ENCODE measurements at places on chromosomes 6 and 20. TPM values are rescaled to one million over a fixed set of nuclear protein-coding genes. Genes with fewer than 3 reads are reported as not detected.

- DNase-seq = no peak
Observed at GRCh38 chr20:36170542-36171215, 16.1 kb downstream of the EPB41L1 start.

DNA sequence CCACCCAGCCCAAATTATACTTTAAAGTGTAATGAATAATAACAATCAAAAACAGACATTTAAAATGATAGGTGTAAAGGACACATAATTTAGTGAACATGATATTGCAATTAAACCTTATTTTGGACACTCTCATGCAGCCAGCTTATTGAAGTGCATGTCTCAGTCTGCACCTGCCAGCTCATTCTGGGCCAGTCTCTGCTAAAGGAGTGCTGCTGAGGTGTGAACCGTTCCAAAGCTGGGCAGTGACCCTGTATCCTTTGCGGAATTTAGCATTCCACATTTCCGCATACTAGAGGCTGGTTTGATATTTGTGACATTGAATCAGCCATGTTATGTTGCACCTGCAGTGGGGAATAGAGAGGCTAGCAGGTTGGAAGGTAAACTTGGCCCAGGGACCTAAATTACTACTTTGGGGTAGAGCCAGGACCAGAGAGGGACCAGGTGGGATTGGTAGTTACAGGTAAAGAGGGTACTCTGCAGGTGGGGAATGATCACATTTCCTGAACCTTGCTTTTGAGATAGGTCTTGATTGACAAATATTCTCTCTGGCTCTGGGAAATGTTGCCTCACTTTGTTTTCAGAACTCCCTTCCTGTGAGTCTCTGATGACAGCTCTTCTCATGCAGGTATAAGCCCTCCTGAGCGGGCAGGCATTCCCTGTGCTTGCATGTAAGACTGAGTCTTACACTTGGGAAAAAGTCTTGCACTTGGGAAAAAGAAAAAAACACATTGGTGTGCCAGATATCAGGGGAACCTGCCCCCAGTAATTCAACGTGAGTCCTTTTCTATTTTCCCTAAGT, 26.2 kb downstream of the TULP4 start:
- no peak for DNase-seq

- peak; percentile 69 for DNase-seq
Observed at GRCh38 chr6:166927240-166927934, 29.0 kb downstream of the RNASET2 start.

- no peak for DNase-seq
Observed at GRCh38 chr6:5590187-5590586, 328.9 kb downstream of the FARS2 start.

The FKBP5 gene
- 4.3 TPM for total RNA-seq

The DPPA5 gene
- not detected for total RNA-seq

The CFB gene
- not detected for total RNA-seq

The SOD2 gene
- 108 TPM for total RNA-seq
